Stimulated activated CD4-positive, alpha-beta T cell treated with anti-CD3 and anti-CD28 coated beads, Interleukin-1b, Interleukin-23, amount 100 ng/mL, for 1 hour (primary cell): ENCODE measurements at places on chromosomes 12 and 14.

DNA sequence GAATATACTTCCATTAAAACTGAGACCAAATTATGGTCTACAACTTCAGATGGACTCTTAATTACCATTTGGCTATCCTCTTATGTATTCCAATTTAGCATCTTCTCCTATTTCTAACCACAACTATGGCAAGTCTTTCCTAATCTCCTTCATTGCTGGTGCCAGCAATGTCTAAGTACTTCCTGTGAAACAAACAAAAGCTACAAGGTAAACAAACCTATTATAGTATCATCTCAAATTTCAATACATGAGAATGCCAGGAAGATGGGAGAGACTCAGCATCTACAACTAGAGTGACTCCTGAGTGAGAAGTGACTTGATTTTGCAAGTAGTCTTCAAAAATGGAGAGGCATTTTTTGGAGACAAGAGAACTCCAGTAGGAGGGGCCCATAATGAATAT lies 202.9 kb upstream of the ATXN7L3B start:
- DNase-seq = no peak

DNA sequence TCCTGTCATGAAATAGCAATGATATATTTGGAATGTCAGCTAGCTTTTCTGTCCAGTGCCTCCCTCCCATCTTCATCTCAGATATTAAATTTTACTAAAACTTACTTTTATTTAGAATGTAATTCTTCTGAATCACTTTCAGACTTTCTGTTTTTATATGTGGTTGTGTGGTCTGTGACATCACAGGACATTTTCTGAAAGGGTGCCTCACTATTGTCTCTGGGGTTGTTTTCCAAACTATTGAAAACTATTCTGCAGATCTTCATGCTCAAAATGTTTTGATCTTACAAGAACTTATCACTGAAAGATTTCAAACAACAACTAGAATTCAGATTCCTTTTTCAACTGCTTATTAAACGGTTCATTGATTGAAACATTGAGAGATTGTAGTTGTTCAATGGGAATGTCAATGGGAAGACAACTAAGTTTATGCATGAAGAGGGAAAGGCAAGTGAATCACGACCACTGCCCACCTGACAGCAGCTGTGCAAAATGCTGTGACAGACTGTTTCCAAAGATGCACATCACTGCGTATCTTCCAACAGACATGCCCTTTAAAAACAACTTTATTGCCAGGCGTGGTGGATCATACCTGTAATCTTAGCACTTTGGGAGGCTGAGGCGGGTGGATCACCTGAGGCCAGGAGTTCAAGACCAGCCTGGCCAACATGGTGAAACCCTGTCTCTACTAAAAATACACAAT lies 51.3 kb downstream of the KLRG1 start:
- no peak for DNase-seq

DNA sequence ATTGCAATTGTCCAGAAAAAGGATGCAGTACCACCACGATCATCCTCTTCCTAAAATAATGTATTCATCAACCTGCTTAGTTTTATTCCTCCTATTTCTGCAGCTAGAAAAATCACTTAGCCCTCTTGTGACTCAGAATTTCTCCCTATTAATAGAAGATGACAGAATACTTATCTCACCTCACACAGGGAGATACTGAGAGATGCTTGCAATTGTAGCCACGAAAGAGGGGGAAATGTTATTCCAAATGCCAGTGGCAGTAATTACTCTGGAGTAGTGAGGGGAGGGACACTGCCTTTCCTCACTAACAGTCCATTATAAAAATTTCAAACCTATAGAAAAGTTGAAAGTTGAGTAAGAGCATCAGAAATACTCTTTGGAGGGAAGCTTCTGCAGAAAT lies 11.8 kb upstream of the DUSP6 start:
- no peak for DNase-seq

- DNase-seq = no peak
Measured at GRCh38 chr14:103518422-103519042, 4.1 kb downstream of the CKB start.

- no peak for DNase-seq
Measured at GRCh38 chr12:52977170-52977569, 28.3 kb downstream of the KRT18 start.

GRCh38 chr12:67068761-67069450 lies 200.3 kb upstream of the CAND1 start:
- DNase-seq = peak; percentile 17

- DNase-seq = no peak
Measured at GRCh38 chr14:90675399-90675798, 140.8 kb downstream of the TTC7B start.

- no peak for DNase-seq
Measured at GRCh38 chr14:61646366-61647116, 48.8 kb upstream of the HIF1A start.

GRCh38 chr12:112837629-112838197 lies 46.2 kb downstream of the RPH3A start:
- no peak for DNase-seq

DNA sequence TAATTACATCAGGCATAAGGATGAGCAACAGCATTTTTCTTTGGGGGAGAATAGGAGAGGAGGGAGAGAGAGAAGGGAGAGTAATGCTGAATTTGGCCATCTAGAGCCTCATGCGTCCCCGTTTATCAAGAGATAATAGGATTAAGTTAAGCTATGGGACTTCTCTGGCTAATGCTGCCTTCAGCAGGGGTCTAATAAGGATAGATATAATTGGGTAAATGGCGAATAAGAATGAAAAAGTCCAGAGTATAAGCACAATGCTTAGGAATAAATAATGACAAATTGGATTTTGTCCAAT lies 470.0 kb downstream of the EGLN3 start:
- no peak for DNase-seq

DNA sequence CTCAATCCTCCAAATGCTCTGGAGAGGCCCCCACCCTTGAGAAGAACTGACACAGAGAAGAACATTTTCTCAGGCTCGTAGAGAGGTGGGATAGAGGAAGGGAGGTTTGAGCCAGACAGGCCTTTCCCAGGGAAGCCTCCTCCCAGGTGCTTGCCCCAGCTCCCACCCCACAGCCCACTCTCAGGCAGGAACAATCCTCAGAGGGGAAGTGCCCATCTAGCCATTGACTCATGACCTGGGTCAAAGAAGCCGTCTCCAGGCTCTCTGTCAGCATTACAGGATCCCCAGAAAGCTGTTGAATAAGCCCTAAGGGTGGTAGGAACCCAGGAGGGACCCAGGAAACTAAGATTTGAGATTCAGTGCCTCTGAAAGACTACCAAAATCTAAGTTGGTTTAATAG lies 3.8 kb downstream of the AQP6 start:
- DNase-seq = no peak

DNA sequence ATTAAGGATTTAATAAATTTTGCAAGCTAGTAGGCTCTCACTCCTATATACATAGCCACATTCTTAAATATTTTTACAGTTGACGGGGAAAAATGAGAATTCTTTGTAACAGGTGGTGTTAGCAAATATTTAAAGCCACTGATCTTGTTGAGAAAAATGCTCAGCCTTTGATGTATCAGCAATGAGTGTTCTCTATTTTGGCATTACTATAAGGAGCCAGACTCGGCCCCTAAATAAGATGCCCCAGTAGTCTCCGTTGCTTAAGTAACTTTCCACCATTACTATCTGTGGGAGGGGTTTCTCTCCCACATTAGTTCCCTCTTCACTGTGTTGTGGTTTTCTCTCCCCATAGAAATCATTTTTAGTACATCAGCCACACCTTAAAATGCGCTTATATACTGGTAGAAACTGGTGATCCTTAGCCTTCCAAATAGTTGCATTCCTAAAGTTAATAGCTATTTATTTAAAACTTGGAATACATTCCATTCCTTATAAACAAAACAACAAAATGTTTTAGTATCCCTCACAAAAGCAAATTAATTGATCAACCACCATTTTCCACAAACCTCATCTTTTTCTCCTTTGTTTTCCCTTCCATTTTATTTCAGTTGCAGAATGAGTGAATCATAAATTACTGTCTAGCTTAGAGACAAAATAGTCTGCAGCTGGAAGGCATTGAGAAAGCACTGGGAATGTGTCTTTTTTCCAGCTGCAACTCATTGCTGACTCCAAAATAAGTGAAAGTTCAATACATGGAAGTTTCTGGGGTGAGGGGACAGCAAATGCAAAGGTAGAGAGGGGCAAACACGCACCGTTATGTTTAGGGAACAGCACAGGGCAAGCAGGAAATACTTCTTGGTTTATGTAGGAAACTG lies 84.7 kb upstream of the FERMT2 start:
- DNase-seq = no peak

DNA sequence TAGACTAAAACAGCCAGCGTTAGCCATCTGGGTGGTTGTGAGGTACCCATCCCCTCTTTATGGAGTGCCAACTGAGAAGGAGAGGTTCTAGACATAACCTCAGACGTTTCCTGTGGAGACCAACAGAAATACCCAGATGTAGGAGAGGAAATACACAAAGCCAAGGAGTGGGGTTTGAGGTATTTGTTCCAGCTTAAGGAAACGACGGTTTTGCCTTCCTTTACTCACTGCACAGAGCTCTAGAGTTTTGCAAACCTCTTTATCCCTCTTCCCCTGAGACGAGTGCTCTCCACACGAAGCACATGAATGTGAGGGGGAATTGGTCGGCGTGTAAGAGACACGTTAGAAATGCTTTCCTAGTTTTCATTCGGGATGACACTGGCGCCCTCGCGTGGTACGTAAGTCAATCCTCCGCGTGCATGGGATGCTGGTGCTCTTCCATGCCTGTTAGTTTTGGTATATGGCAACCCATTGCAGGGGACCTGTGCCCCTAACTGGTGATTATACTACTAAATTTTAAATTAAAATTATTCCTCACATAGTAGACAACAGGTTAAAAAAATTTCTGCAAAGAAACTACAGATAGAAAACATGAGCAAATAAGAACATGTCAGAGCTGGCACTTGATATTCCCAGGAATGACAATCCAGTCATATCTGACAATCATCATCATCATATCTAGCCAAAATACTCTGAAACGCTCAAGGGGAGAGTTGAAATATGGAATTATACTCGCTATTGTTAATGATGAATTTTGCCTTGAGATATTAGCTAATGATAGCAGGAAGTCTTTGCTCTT lies 121.7 kb downstream of the PPM1H start:
- peak; percentile 4 for DNase-seq

DNA sequence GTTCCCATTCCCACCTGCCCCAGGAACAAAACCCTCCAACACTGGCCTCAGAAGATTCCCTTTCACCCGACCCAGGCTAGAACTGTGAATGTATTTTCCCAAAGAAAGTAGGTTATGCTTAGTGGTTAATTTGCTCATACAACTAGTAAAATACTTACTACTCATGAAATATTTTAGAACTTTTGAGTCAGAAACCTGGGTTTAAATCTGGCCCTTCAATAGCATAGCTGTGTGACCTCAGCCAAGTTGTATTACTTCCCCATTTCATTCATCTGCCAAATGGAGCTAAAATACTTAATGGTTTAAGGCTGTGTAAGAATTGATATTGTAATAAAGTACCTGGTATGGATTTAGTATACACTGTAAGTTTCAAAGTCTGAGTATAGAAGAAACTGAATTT lies 69.1 kb upstream of the DNM1L start:
- no peak for DNase-seq

DNA sequence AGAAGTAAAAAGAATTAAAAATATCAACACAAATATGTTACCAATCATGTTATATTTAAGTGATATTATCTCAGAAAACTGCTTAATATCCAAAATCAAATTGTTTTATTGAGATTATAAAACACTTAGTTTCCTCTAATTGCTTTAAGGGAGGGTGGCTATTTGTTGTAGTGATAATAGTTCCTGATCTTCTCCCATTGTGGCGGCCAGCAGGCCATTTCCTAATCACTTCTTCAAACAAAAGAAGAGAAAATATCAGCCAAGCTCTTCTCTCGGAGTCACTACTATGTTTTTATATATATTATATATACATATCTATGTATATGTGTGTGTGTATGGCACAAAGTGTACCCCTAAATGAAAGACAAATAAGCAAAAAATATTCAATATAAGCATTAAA lies 31.5 kb downstream of the ERO1A start:
- no peak for DNase-seq
